ENCODE measurements at places on chromosomes 7 and 10. TPM values are rescaled to one million over a fixed set of nuclear protein-coding genes. Genes with fewer than 3 reads are reported as not detected.

DNA sequence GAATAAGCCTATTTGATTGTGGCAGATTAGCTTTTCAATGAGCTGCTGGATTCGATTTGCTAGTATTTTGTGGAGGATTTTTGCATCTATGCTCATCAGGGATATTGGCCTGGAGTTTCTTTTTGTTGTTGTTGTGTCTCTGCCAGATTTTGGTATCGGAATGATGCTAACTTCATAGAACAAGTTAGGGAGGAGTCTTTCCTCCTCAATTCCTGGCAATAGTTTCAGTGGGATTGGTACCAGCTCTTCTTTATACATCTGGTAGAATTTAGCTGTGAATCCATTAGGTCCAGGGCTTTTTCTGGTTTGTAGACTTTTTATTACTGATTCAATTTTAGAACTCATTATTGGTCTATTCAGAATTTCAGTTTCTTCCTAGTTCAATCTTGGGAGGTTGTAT lies 43.4 kb upstream of the KLF14 start:
- DNase-seq = no peak

GRCh38 chr7:74606909-74607510 lies 50.5 kb upstream of the GTF2I start:
- DNase-seq = no peak

DNA sequence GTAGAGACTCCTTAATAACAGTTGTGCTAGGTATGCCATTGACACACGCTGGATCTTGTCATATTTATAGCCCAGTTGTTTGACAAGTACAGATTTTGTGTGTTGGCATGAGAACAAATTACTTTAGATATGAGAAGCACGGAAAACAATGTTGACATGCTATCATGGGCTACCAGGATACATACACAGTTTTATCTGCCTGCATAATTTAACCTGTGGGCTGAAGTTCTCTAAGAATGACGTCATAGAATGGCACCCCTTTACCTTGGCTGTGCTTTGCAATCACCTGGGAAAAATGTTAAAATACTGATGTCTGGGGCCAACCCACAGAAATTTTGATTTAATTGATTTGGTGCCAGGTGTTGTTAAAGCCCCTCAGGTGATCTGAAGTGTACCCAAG lies 2.8 kb downstream of the PLA2G12B start:
- no peak for DNase-seq

DNA sequence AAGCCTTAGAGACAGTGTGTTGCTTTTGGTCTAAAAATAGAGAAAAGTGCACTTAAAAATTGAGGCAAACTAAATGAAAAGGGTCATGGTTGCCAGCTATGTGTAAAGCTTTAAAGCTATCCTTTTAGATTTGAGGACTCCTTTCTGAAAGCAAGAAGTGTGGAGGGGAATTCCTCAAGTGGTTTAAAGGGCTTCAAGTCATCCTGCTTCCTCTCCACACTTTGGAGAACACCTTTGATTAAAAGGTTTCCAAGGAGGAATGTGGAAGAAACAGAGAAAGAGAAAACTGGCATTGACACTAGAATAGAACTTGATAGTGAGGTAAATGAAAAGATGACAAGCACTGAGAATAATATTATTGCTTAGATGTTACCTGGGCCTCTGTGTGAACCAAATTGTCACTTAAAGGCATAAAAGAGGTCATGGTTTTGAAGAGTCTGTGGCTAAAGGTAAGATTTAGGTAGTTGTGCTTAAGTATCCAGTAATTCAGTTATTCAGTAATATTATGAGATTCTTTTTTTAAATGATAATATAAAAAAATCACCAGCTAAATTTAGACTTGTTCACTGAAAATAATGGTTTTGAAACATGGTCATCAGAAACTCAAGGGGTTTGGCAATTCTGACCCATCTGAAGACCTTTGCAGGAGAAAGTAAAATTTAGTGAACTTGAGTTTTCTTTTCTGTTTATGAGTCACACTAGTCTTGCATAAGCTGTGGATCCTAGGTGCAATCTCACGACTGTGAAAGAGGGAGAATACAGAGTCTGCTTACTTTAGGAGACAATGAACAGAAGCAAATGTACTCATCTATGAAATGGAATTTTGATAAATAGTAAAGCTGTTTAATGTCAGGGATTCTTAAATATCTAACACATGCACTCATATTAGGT lies 466.0 kb downstream of the KIF20B start:
- DNase-seq = no peak

CDC14C gene
- total RNA-seq = not detected

IGF2BP3 gene
- total RNA-seq = not detected

DNA sequence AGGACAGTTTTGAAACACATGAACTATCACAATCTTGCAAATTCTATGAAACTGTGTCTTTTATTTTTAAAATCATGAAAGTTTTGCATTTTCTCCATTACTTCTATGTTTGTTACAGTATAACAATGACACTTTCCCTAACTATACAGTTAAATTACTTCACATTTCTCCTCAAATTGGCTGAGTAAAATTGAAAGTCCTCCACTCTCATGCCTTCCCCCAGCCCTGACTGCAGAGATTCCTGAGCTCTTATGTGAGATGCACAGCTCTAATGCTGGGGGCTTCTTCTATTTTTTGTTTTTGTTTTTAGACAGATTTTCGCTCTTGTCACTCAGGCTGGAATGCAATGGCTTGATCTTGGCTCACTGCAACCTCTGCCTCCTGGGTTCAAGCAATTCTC lies 22.7 kb upstream of the MAP3K8 start:
- no peak for DNase-seq

- DNase-seq = no peak
Measured at GRCh38 chr10:67864607-67865371, 19.7 kb upstream of the SIRT1 start.

All from Right ventricle myocardium superior (tissue), 1 donor.